HFFc6 (cell line): ENCODE measurements at places on chromosomes 5 and 9. TPM values are rescaled to one million over a fixed set of nuclear protein-coding genes. Genes with fewer than 3 reads are reported as not detected.

The CDH18 gene
- 0.21 to 0.64 TPM in 2 of 3 replicates, not detected in the other for total RNA-seq

The RGS3 gene
- total RNA-seq, result 53.0 to 53.8 TPM (median 53.6 TPM) in 3 replicates

The ACER2 gene
- 1.3 to 1.9 TPM (median 1.5 TPM) in 3 replicates for total RNA-seq

The IL12B gene
- not detected in 3 replicates for total RNA-seq

The PAM gene
- total RNA-seq, result 185 to 254 TPM (median 217 TPM) in 3 replicates

The SPINK7 gene
- total RNA-seq, result not detected in 2 replicates

The NIPAL4 gene
- 0.14 to 0.25 TPM (median 0.21 TPM) in 3 replicates for total RNA-seq

The WWC1 gene
- total RNA-seq, result 3.4 to 7.4 TPM (median 4.8 TPM) in 3 replicates

The PCDHB15 gene
- 0.32 to 1.2 TPM (median 0.48 TPM) in 3 replicates for total RNA-seq

GRCh38 chr5:674630-675011 is 18.5 kb downstream of the TPPP start:
- no peak for DNase-seq

GRCh38 chr9:2297771-2298170 is 282.6 kb downstream of the SMARCA2 start:
- DNase-seq, result no peak

DNA sequence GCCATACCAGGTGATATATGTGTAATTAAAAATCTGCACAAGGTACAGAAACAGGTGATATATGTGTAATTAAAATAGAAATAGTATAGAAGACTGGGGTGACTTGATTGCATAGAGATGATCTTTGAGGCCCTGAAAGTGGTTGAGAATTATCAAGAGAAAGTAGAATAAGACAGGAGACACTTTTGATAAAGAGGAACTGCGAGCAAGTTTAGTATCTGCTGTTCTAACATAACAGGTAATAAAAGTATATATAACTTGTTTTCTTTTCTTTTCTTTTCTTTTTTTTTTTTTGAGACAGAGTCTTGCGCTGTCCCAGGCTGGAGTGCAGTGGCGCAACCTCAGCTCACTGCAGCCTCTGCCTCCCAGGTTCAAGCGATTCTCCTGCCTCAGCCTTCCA is 5.4 kb downstream of the SNX2 start:
- DNase-seq, result no peak

DNA sequence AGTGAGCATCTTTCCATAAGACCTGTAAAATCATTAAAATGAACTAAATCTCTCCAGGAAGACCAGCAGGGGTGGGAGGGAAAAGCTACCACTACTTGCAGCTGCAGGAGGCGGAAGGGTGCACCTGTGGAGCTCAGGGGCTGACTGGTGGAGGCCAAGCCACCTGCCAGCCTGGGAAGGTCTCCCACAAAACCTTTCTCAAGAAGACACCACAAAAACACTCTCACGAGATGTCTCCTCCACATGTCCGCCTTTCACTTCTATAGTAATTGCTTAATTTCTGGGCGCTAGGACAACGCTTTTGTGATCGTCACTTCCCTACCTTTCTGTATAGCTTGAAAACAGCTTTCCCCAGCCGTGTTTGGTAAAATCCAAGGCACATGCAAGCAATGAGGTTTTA is 114.4 kb downstream of the ROR2 start:
- no peak for DNase-seq

GRCh38 chr9:115957585-115957984 is 196.0 kb upstream of the PAPPA start:
- DNase-seq, result no peak

GRCh38 chr5:174773371-174773770 is 49.0 kb downstream of the MSX2 start:
- DNase-seq, result no peak

DNA sequence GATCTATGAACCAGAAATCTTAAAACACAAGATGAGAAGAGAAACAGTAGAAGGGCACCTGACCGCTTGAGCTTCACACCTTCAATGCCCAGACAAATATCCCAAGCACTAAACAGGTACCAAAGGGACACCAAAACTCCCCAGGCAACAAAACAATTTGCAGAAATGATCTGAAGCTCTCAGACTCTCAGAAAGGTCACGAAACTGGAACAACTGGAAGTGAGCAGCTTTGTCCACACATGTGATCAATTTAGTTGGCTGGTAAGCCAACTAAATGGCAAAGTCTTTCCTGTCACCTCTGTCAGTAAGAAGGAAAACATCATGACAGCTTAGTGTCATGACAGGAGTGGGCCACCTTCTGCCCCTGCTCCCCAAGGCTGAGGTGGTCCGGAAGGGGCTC is 4.1 kb downstream of the IPPK start:
- no peak for DNase-seq

GRCh38 chr5:137563646-137564397 is 64.7 kb upstream of the SPOCK1 start:
- DNase-seq, result peak; percentile 81

GRCh38 chr5:105146867-105147266 is 1584.3 kb upstream of the NUDT12 start:
- no peak for DNase-seq

GRCh38 chr9:31325778-31326177 is 1058.7 kb upstream of the ACO1 start:
- DNase-seq, result no peak

DNA sequence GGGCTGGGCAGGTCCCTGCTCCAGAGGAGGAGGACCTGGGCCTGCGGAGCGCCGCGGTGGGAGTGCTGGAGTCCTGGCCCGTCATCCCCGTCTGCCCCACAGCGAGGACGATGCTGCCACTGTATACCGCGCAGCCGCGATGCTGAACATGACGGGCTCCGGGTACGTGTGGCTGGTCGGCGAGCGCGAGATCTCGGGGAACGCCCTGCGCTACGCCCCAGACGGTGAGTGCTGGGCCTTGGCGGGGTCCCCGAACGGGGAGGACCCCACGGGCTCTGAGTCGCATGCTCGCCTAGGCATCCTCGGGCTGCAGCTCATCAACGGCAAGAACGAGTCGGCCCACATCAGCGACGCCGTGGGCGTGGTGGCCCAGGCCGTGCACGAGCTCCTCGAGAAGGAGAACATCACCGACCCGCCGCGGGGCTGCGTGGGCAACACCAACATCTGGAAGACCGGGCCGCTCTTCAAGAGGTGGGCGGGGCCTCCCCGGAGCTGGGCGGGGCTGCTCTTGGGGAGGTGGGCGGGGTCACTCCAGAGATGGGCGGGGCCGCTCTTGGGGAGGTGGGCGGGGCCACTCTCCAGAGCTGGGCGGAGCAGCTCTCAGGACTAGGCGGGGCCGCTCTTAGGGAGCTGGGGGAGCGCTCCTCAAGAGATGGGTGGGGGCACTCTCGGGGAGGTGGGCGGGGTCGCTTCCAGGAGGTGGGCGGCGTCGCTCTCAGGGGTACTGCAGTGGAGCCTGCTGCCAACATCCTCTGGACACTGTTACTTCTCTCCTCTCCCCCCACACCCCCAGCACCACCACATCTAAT is 13.1 kb downstream of the LRRC26 start:
- DNase-seq, result no peak

- peak; percentile 3 for DNase-seq
Observed at GRCh38 chr5:140833993-140834392, at the start of gene PCDHA7. PCDHA7 (plus strand) TSS chr5:140834269; CDS start chr5:140834384, 115 bp downstream.

DNA sequence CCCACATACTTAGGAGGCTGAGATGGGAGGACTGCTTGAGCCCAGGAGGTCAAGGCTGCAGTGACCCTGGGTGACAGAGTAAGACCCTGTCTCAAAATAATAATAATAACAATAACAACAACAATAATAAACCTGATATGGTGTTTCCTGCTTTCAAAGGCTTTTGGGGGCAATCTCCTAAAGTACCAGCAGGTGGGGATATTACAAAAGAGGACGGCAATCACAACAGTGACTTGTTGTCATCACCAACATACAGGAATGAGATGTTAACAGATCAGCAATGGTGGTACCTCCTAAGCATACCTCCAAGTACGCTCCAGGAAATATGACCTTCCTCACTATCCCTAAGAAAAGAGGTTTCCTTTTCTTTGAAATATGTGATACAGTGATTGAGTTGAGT is 91.1 kb upstream of the RNF180 start:
- DNase-seq, result peak; percentile 21

DNA sequence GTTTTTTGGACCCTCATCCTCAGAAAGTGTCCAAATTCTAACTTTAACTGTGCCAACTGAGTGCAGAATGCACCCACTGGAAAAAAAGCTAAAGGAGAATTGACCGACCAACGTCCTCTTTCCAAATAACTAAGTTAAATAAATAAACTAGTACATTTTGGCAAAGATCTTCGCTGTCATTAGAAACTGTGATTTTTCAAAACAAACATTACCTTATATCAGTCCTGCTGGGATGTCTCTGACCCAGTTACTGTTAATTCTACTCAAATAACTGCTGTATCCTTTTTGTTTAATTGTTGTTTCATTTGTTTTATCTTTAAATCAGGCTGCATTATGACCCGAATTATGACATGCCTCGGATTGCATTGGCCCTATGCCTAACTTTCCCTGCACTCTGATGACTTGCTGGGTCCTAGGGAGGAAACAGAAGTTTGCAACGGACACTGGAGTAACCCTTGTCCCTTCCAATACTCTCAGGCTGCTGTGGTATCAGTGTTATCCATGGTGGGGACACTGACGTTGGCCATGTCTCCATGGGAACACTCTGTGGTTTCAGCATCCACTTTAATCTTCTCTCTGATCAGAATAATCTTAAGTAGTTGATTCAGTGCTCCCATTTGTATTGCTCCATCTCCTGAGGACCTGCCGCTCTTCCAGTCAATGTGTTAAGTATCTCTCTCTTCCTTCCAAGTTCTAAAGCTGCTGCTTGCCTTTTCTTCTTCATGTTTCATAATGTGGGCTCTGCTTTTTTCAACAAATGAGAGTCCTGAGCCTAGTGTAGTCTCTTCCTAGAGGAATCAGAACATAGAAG is 11.1 kb upstream of the IFNA5 start:
- DNase-seq, result no peak

- DNase-seq, result no peak
Observed at GRCh38 chr5:155046591-155046990, 33.0 kb downstream of the KIF4B start.

DNA sequence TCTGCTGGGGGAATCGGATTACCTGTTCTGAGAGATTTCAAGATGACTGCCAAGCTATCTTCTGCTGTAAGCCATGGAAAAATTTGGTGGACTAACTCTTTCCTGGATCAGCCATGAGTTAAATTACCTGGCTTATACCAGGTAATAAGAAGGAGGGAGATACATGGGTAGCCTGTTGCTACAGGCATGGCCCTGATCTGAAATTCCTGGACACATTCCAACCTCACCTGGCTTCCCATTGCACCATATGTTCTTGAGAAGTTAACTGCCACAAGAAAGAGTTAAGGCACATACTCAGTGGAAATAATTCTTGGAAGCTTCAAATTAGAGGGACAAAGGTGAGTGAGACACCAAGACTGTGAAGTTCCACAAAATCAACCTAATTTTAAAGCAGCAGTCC is 371.3 kb downstream of the ACTL7B start:
- DNase-seq, result no peak

GRCh38 chr9:131187957-131188356 is 62.6 kb downstream of the NUP214 start:
- no peak for DNase-seq

DNA sequence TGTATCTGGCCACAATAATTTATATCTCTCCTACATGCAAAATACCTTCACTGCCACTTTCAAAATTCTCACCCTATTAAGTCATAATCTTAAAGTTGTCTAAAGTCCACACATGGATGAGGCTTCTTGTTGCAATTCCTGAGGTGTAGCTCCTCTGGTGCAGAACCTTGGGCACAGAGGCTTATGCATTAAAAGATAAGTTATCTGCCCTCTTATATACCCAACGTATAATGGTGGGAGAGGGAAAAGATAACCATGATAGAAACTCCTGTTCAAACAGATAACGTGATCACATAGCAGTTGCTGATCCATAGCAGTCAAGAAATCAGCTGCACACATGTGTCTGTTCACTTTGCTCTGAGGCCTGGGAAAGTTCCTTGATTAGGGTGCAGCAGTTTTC is 1767.0 kb downstream of the MAT2B start:
- no peak for DNase-seq

- DNase-seq, result no peak
Observed at GRCh38 chr5:169393907-169394306, 93.0 kb upstream of the SLIT3 start.

DNA sequence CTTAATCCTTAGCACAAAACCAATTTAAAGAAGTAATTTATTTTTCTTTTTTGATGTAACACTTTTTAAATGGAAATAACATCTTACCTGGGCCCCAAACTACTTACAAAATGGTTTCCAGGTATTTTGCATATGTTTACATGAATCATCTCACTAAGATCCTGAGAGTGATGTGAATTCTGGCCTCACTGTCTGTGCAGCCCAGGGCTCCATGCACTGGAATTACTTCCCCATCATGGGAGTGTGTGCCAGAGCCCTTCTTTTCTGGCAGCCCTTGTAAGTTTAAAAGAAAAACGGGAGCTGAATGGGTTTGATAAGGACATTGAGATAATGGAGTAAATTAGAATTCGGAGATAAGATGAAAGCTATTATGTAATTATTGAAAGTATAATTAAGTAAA is 12.2 kb upstream of the F2R start:
- DNase-seq, result no peak

- no peak for DNase-seq
Observed at GRCh38 chr5:128722551-128722950, 184.5 kb upstream of the FBN2 start.

DNA sequence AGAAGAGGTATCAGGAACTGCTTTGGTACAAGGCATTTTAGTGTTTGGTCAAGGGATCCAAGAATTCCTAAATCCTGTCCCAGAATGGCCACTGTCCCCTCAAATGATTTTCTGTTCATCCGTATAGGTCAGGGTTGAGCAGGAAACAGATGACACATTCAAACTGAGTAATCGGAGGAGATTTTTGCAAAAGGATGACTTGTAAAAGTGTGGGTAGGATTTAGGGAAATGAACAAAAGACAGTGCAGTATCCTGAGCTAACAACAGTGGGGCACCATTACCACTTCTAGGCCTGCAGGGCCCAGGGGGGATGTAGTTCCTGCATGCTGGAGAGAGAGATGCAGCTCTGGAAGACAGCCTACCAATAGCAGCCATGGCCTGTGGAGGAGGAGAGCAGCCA is 290.1 kb downstream of the ZSWIM6 start:
- no peak for DNase-seq

DNA sequence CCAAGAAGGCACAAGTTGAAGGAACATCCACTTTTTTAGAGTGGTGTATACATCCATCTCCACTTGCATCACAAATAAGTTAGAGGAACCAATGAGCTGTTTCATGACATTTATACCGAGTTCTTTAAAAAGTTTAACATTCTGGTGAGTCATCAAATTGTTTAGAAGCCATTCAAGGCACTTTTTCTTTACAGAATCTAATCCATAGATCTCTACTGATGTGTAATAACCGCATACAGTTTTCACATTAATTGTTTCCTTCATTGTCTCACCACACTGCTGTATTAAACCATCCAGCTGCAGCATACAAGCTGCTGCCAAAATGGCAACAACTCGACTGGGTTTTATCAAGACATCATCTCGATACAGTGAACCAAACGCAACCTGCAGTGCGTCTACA is 744 bp downstream of the GMCL2 start:
- no peak for DNase-seq

GRCh38 chr9:127741831-127742434 is 6.8 kb upstream of the TOR2A start:
- DNase-seq, result peak; percentile 16

GRCh38 chr5:180313677-180314505 is 22.0 kb upstream of the MAPK9 start:
- DNase-seq, result no peak
